Fibroblast of villous mesenchyme (primary cell): ENCODE measurements at places on chromosomes 7 and 10. TPM values are rescaled to one million over a fixed set of nuclear protein-coding genes. Genes with fewer than 3 reads are reported as not detected.
A peak's percentile ranks its signal among the peaks of the same experiment; 100 is the strongest.

The CNTNAP2 gene
- not detected in 2 replicates for total RNA-seq

The SPDYE1 gene
- total RNA-seq, result not detected in 2 replicates

The STAG3 gene
- under 0.01 and 0.64 TPM in 2 replicates for total RNA-seq

DNA sequence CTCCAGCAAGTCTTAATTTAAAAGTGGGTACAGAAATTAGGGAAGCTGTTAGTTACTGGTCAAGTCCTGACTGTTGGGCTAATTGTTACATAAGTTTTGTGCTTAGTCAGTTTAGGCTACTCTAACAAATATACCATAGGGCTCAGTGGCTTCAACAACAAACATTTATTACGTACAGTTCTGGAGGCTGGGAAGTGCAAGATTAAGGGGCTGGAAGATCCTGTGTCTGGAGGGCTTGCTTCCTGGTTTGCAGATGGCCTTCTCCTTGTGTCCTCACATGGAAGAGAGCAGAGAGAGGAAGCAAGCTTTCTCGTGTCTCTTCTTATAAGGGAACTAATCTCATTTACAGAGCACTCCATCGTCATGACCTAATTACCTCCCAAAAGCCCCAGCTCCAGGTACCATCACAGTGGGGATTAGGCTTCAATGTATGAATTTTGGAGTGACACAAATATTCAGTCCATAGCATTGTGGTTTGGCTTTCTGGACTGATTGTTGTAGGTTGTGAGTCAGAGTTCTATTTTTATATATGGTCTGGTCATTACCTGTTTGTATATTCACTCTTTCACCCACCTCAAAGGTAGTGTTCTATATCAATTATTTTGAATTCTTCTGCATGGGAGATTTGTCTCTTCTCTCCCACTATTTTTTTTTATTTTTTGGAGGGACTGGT, 17.1 kb downstream of the ST7 start:
- DNase-seq, result no peak

DNA sequence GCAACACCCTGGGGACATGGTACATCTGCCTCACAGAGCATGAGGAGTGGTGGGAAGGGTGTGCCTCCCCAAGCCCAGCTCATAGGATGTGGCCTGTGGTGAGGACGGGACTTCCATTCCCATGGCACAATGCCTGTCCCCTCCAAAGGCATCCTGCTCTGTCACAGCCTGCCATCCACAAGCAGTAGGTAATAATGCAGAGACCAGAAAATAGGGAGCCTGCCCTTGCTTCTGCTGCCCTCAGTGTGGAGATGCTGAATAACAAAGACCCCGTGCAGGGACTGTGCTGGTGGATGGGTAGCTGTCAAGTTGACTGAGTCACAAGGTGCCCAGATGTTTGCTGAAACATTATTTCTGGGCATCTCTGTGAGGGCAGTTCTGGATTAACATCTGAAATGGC, 199.9 kb upstream of the GRB10 start:
- no peak for DNase-seq

DNA sequence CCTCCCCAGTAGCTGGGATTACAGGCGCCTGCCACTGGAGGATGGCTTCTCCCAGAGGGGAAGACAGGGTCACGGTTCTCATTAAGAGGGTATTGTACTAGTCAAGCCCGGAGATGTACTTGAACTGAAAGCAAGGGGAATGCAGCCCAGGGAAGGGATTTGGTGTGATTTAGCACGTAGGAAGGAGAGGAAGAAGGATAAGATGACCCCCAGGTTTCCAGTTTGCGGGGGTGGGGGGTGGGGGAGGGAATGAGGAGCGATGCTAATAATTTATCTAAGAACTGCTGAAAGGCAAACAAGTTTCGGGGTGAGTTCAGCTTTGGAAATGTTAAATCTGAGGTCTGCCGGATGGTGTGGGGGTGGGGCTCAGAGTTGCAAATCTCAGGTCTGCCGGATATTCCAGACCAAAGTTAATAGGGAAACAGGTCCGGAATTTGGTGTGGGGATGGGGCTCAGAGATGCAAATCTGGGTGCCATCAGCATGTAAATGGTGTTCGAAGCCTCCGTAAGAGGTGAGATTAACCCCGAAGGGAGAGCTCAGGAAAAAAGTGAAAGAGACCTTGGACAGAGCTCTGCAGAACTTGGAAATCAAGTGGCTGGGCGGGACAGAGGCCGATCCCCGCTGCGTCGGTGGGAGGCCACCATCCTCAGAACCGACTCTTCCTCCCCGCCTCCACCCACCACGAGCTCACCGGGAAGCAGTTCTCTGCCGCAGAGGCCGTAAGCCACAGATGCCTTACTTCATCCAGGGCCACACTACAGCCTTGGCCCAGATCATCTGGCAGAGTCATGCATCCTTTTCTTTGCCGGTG, 1.6 kb upstream of the SEPHS1 start:
- DNase-seq, result peak; percentile 57

- no peak for DNase-seq
These were observed 131.9 kb downstream of the SRPK2 start for GRCh38 chr7:105256761-105257231.

DNA sequence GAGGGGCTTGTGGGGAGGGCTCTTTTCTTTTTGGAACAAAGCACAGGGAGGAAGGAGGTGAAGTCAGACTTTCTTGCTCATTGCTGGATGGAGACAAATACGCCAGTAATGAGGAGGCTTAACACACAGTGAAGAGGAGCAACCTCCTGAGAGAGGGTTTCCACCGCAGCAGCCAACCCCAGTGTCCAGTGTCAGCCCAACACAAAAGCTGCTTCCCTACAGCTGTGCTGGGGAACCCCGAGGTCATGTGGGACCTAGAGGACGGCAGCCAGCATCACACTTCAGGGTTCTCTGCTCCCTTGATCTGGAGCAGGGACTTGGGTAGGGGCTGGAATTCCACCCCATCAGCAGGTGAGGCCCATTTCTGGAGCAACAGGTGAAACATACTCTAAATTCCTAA, 7.7 kb downstream of the BLNK start:
- no peak for DNase-seq

DNA sequence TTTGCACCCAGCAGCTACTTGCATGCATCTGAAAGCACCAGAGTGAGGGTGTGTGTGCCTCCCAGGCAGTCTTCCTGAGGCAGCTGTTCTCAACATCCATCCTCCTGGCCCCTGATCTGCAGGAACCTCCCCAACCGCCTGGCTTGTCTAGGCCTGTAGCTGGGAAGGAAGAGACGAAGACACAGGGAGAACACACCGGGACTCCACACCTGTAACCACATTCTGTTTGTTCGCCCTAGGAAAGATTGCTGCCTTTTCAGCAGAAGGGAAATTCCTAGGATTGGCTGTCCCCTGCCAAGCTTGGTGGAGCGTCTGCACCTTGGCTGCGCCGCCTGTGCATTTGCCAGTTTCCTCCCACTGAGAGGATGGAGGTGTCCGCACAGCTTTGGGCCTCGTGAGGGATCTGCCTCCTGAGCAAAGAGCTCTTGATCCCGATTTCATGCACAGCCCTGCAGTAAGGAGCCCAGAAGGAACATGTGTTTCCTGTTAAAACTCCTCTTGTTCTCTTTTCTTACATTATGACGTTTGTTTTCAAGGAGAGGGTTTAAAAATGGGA, 154.6 kb downstream of the TPST1 start:
- no peak for DNase-seq

DNA sequence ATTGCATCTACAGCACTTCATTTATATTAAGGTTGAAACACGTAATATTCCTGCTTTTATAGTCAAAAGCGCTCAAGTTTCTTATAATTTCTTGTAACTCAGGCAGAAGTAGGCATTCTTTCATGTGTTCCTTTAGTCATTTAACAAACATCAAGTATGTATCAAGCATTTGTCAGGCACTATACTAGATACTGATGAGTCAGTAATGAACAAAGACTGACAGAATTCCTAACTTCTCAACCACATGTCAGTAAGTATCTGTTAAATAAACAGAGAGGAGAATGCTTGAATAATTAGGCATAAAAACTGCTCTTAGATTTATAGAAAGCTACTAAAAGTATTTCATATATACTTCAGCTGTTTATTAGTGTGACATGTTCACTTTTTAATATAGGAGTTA, 9.9 kb downstream of the CRPPA start:
- DNase-seq, result no peak

GRCh38 chr10:22455068-22455857, 110.0 kb downstream of the SPAG6 start:
- DNase-seq, result no peak
